Upper lobe of right lung (tissue), 1 donor: ENCODE measurements at places on chromosomes 12 and 14. TPM values are rescaled to one million over a fixed set of nuclear protein-coding genes. Genes with fewer than 3 reads are reported as not detected.

DNA sequence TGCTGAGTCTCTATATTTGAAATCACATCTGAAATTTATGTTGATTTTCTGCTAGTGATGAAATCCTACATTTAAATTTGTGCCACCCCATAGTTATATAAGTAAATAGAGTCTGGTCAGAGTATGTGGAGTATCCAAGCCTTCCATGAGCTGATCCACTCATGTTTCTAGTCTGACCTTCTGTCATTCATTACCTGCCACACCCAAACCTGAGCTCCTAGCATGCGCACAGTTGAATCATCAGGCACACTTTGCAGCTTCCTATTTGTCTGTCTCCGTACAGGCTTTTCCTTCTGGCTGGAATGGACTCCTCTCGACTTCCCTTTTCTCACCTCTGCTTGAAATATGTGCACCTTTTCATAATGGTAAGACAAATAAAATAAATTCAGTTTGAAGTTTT lies 45.3 kb upstream of the LRIG3 start:
- no peak for DNase-seq

The BORCS5 gene
- 14.0 TPM for total RNA-seq

GRCh38 chr14:23071921-23072539 lies 14.7 kb upstream of the CDH24 start:
- no peak for DNase-seq

The PYGL gene
- 46.3 TPM for total RNA-seq

DNA sequence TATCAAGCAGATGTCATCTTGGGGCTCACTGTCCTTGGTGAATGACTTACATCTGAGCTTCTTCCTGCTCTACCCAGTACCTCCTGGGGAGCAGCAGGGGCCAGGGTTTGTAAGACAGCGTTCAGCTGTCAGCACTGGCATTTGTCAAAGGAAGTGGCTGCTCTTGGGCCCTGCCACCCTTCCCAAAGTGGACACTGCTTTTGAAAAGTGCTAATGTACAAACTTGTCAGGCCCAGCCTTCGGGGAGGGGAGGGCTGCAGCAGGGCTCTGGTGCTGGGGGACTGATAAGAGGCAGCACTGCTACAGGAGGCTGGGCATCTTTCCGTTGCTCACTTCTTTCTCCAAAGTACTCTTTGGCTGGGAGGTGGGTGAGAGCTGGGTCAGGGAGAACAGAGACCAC lies 59.8 kb upstream of the RBM19 start:
- no peak for DNase-seq

- peak; percentile 22 for DNase-seq
Measured at GRCh38 chr14:68644101-68644500, 148.8 kb downstream of the ZFP36L1 start.

The FGF23 gene
- total RNA-seq = not detected

The DBX2 gene
- total RNA-seq = not detected

- DNase-seq = no peak
Measured at GRCh38 chr12:68304626-68305025, 27.5 kb downstream of the MDM1 start.

DNA sequence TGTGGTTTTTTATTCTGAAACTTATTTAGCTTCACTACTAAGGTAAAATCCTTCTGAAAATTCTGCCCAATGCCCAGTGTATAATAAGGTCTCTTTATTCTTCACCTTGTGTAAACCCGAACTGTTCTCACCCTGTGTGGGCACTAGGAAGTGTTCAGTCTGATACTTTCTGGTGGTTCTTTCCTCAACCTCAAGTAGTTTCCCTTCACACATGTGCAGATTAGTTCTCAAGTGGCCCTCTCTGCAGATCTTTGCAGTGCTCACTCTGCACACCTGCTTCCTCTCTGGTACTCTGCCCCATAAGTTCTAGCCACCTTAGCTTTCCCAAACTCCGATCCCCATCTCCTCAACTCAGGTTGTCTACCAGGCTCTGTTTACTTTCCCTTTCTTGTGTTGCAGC lies 61.6 kb downstream of the RAD51B start:
- no peak for DNase-seq
